ENCODE measurements at places on chromosomes 2 and 18.

- no peak for DNase-seq
Measured at GRCh38 chr2:229640636-229641035, 73.7 kb downstream of the DNER start.

- no peak for DNase-seq
Measured at GRCh38 chr18:59196161-59196725, 23.7 kb upstream of the GRP start.

DNA sequence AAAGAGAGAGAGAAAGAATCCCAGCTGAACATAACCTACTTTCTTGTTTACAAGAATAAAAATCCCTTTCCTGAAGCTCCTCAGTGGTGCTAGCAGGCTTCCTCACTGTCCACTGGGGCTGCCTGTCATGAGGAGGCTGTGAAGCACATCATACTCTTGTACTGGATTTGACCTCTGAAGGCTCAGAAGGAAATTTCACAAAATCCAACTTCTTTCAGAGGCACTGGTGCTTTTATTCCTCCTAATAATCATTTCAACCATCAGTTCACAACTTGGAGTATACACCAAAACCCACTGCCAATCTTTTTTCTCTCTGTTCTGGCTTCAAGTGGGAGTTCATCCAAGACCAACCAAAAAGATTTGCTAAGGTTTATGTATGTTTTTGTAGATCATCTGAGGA, 48.5 kb downstream of the TMX3 start:
- no peak for DNase-seq

DNA sequence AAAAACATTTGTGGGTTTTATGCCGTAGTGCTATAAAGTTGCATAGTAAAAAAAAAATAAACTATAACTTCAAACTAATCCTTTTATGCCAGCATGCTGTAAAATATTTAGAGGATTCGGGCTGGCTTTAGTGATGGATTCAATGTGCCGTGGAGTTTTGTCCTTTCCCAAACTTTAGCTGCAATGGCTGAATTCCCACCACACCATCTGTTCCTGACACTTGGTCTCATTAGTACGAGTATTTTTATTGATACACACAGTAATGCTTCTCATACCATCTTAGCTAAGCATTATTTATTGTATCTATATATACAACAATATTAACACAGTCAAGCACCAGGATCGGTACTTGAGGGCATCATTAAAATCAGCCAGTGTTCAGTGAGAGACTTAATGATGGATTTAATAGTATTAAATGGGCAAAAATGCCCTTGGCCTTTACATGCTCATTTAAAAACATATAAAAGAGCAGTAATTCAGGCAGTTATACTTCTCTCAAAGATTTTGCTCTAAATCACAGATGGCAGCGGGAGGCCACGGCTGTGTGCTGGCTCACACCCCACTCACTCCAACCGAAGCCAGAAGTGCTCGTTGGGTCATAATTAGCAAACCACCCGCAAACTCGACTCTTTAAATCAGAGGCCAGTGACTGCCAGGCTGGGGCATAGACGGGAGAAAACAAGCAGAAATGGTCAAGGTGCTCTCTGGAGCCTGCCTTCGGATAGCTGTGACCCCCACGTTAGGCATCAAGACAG, 297.0 kb upstream of the REV1 start:
- no peak for DNase-seq

DNA sequence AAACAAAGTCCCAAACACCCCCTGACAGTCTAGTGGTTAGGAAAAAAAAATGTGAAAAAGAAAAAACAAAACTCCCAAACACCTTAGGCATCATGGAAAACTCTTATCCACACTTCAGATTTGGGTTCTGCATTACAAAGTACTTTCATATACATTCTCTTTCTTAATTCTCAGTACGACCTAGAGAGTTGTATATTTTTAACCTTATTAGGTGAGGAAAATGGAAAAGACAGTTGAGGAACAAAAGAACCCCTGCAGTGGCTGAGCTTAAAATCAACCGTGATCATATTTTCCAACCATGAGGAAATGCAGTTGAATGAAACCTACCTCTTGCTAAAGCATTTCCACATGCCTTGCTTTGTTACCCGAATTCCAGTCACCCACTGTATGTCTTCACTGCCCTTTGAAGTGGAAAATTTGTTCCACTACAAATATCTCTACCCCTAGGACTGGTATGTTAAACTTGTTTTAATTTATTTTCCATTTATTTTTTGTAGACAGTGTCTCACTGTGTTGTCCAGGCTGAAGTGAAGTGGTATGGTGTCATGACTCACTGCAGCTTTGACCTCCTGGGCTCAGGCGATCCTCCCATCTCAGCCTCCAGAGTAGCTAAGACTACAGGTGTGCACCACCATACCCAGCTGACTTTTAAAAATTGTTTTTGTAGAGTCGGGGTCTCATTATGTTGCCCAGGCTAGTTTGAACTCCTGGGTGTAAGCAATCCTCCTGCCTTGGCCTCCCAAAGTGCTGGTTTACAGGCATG, 56.9 kb upstream of the LPIN2 start:
- no peak for DNase-seq

- DNase-seq, result no peak
Measured at GRCh38 chr2:30985493-30986230, 152.6 kb downstream of the GALNT14 start.

DNA sequence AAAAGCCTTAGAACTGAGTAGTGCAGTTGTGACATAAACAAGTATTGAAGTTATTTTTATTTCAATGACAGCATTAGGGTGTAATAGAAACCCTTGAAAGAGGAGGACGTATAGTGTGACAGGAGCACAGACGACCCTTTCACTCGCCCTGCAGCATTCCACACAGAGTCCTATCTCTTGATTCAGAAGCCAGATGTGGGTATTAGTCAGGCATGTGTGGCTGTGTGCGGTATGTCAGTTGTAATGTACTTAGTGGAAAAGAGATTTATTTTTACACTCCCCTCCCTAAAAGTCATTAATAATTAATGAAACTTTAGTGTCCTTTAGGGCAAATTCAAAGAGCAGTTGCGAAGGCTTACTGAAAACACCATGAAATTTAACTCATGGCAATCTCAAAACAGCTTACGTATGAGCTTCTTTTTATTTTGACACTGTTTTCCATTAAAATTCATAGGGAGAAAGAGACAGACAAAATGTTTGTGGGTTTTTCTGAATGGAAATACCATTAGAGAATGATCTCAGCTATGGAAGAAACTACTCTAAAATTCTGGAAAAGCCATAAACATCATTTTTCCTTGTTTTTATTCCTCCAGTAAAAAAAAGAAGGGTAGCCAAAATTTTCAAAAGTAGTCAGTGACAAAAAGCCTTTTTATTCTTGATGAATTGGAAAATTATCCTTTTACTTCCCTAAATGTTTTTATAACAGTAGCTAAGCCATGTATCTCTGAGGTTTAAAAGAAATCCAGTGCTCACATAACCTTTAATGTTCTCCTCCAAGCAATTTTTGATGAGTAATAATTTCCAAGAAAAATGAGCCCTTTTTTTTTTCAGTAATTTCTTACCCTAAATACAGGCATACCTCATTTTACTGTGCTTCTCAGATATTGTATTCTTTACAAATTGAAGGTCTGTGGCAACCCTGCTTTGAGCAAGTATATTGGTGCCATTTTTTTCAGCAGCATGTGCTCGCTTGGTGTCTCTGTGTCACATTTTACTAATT, 84.0 kb upstream of the DSEL start:
- DNase-seq, result no peak

GRCh38 chr2:172763079-172763478, 27.4 kb downstream of the RAPGEF4 start:
- DNase-seq, result no peak

DNA sequence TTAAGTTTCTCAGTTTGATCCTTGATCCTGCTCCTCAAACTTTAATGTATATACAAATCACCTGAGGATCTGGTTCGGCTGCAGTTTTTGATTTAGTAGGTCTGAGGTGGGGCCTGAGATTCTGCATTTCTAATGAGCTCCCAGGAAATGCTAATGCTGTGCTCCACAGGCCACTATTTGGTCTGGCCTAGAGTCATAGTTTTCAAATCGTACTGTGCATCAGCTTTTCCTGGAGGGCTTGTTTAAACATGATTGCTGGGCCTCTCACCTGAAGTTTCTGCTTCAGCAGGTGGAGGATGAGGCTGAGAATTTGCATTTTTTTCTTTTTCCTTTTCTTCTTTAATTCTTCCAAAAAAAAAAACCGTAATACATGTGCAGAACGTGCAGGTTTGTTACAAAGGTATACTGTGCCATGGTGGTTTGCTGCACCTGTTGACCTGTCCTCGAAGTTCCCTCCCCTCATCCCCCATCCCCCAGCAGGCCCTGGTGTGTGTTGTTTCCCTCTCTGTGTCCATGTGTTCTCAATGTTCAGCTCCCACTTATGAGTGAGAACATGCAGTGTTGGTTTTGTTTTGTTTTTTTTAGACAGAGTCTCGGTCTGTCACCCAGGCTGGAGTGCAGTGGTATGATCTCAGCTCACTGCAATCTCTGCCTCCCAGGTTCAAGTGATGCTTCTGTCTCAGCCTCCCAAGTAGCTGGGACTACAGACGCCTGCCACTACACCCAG, 42.2 kb upstream of the CD28 start:
- no peak for DNase-seq

GRCh38 chr2:142687509-142687908, 190.0 kb upstream of the KYNU start:
- DNase-seq, result no peak

DNA sequence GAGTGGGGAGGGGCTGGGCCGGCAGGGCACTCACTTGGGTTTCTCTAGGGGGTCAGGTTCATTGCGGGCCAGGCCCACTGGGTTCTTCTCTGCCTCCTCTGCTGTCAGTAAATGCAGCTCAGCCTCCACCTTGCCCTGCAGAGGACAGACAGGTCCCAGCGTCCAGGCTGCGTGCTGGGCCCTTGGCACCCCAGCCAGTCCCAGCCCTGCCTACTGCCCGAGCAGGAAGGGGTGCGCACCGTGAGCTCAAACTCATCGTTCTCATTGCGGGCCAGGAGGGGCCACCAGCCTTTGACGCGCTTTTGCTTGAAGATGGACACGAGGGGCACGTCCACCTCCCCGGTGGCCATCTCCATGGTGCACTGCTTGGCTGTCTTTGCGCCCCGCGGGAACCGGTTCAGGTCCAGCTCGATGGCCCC, 17.3 kb downstream of the OTOF start:
- DNase-seq, result no peak

DNA sequence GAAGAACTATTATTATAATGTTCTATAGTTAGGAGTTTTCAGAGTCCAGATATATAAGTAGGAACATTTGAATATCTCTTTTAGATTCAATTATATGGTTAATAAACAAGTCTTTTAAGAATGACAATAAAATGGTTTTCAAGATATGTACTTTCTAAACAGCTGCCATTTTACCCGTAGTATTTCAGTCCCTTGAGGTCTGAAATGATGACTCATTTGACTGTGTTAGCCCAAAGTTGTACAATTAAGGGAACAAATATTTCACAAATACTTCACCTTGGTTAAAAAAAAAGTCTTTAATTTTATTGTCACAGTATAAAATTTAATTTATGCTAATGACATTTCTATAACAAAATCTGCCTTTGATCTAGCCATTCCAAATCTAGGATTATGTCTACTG, 91.6 kb upstream of the TANK start:
- DNase-seq, result no peak

DNA sequence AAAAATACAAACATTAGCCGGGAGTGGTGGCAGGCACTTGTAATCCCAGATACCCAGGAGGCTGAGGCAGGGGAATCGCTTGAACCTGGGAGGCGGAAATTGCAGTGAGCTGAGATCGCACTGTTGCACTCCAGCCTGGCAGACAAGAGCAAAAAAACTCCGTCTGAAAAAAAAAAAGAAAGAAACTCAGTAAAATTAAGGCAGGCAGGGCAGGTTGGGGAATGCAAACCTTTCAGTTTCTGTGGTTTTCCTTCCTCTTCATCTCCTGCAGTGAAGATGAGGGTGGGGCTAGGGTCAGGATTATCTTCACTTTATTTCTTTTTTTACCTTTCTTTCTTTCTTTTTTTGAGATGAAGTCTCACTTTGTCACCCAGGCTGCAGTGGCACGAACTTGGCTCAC, 43.2 kb upstream of the PSME4 start:
- no peak for DNase-seq

DNA sequence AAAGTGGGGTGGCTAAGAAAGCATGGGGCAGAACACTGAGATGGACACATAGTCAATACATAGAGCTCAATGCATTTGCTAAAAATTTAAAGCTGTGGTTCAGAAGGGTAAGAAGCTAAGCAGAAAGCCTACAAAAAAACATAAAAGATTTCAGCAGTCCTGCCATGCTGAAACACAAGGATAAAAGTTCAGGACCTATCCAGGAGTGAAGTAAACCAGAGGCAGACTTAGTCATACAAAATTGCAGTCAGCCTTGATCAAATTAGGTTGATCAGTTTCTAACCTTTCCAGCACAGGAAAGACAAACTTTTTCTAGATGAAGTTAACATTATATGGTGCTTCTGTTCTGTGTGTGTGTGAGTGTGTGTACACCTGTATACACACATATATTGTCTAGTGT, 120.8 kb upstream of the RBMS1 start:
- DNase-seq, result no peak

Data from Kasumi-1 (cell line).